ENCODE measurements at places on chromosomes 13 and 19.

GRCh38 chr19:13526552-13526951, 20.3 kb upstream of the CACNA1A start:
- H3K27ac ChIP-seq, result no peak overlapping the region
- DNase-seq, result no peak
- H3K27me3 ChIP-seq, result peaks cover 57% of the 10 kb centered on the region
- no peaks in the 10 kb centered on the region for H3K4me1 ChIP-seq

- H3K4me1 ChIP-seq, result peaks cover 21% of the 10 kb centered on the region
- H3K4me3 ChIP-seq, result no peak overlapping the region
- no peak for DNase-seq
- peaks cover 6% of the 10 kb centered on the region for H3K36me3 ChIP-seq
- H3K27ac ChIP-seq, result no peak overlapping the region
Measured at GRCh38 chr13:97307882-97308624, 85.9 kb downstream of the MBNL2 start.

- no peaks in the 10 kb centered on the region for H3K4me1 ChIP-seq
- H3K4me3 ChIP-seq, result no peak overlapping the region
- DNase-seq, result no peak
- H3K36me3 ChIP-seq, result no peaks in the 10 kb centered on the region
- no peak overlapping the region for H3K27ac ChIP-seq
Measured at GRCh38 chr13:33270895-33271538, 14.5 kb downstream of the STARD13 start.

DNA sequence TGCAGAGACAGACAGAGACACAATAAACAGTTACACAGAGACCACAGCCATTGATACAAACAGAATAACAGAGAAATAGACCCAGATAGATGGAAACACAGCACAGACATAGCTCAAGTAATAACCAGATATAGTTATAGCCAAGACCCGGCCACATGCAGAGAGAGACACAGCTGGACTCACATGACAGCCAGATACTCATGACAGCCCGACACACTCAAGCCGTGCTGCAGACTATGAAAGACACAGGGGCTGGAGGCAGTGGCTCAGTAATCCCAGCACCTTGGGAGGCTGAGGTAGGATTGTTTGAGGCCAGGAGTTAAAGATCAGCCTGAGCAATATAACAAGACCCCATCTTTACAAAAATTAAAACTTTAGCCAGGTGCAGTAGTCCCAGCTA, 1.6 kb upstream of the DENND1C start:
- H3K27me3 ChIP-seq, result no peaks in the 10 kb centered on the region
- H3K27ac ChIP-seq, result peak overlapping the region; percentile 11
- DNase-seq, result no peak
- no peak overlapping the region for H3K4me3 ChIP-seq

- H3K4me1 ChIP-seq, result peaks cover 46% of the 10 kb centered on the region
- H3K27ac ChIP-seq, result peak overlapping the region; percentile 84
- H3K36me3 ChIP-seq, result peaks cover 2% of the 10 kb centered on the region
Measured at GRCh38 chr19:51338563-51339312, 3.2 kb downstream of the VSIG10L start.

- no peak overlapping the region for H3K4me3 ChIP-seq
Measured at GRCh38 chr19:42487798-42488178, 40.5 kb downstream of the CEACAM1 start.

GRCh38 chr19:6766357-6767080, 716 bp downstream of the SH2D3A start:
- no peaks in the 10 kb centered on the region for H3K27me3 ChIP-seq
- no peaks in the 10 kb centered on the region for H3K36me3 ChIP-seq
- peak overlapping the region; percentile 85 for H3K4me3 ChIP-seq
- H3K27ac ChIP-seq, result peak overlapping the region; percentile 87
- no peak for DNase-seq
- H3K4me1 ChIP-seq, result peaks cover 17% of the 10 kb centered on the region

DNA sequence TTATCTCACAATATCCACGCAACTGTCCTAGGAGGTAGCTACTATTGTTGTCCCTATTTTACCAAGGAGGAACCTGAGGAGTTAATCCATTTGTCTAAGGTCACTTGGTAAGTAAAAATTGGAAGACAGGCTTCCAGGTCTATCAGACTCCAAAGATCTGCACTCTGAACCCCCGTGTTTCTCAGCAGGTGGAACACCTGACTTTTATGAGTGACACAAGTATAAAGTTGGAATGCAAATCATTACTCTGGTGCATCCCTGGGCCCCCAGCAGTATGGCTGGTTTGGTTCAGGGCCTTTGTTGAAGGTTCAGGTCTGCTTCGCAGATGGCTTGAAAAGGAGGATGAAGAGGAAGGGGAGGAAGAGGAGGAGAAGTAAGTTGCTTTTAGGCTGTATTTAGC, 46.0 kb downstream of the RGCC start:
- no peaks in the 10 kb centered on the region for H3K27me3 ChIP-seq
- H3K36me3 ChIP-seq, result peaks cover 18% of the 10 kb centered on the region
- DNase-seq, result no peak
- H3K4me1 ChIP-seq, result peaks cover 51% of the 10 kb centered on the region

DNA sequence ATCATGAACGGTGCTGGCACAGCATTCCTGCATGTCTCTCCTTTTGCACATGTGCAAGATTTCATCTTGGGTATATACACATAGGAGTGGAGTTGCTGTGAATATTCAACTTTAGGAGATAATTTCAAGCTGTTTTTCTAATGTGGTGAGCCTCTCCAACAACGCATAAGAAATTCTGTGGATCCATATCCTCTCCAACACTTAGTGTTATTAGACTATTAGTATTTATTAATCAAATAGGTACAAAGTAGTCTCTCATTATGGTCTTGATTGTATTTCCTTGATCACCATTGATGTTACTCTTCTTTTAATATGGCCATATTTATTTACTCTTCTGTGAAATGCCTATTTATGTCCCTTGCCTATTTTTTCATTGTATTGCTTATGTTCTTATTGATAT, 114.5 kb downstream of the URI1 start:
- no peak overlapping the region for H3K4me3 ChIP-seq
- peaks cover 5% of the 10 kb centered on the region for H3K27me3 ChIP-seq
- no peaks in the 10 kb centered on the region for H3K36me3 ChIP-seq
- H3K27ac ChIP-seq, result no peak overlapping the region
- no peaks in the 10 kb centered on the region for H3K4me1 ChIP-seq
- no peak for DNase-seq

DNA sequence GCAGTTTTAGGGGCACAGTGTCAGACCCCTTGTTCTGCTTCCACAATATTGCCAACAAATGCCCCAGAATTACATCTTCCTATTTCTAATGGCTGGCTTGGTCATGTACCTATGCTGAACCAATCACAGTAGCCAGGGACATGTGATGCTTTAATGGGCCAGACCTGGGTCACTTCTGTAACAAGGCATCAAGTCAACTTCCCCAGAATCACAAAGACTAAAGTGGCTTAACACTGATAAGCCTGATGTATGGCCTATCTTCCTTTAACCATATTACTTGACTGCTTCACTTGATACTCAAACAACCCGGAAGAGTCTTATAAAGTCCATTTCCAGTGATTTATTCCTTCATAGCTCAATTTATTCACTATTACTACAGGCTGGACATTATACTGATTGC, 19.6 kb downstream of the LNX2 start:
- no peaks in the 10 kb centered on the region for H3K27me3 ChIP-seq
- no peak overlapping the region for H3K4me3 ChIP-seq
- no peak for DNase-seq
- H3K27ac ChIP-seq, result no peak overlapping the region
- H3K36me3 ChIP-seq, result peaks cover 3% of the 10 kb centered on the region
- H3K4me1 ChIP-seq, result peaks cover 12% of the 10 kb centered on the region

DNA sequence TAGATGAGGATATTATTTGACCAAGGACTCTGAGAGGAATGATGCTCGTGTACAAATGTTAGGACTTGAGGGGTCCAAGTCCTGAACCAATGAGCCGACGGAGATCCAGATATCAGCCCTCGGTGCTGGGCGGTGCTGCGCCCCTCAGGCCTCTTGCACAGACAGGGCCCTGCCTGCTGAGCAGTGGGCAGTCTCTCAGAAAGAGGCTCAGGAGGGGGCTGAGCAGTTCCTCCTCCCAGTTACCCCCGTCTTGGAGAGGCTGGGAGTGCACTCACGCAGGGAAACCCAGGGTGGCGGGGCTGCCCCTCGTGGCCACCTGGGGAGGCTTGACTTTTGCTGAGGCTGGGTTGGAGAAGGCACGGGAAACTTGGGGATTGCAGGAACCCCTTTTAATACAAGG, 18.4 kb downstream of the TEX29 start:
- H3K4me1 ChIP-seq, result peaks cover 5% of the 10 kb centered on the region
- no peak overlapping the region for H3K4me3 ChIP-seq
- no peak overlapping the region for H3K27ac ChIP-seq
- no peaks in the 10 kb centered on the region for H3K27me3 ChIP-seq

GRCh38 chr13:26498656-26499601, 58.6 kb upstream of the WASF3 start:
- H3K4me1 ChIP-seq, result peaks cover 4% of the 10 kb centered on the region
- H3K27me3 ChIP-seq, result peaks cover 18% of the 10 kb centered on the region
- H3K36me3 ChIP-seq, result no peaks in the 10 kb centered on the region

DNA sequence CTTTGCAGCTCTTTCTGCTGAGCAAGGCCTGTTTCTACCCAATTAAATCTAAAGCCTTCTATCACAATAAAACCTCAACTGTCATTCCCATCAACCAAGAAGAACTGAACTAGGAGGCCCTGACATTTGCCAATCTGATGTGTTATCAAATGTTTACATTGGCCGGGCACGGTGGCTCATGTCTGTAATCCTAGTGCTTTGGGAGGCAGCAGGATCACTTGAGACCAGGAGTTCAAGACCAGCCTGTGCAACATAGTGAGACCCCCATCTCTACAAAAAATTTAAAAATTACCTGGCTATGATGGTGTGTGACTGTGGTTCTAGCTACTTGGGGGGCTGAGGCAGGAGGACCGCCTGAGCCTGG, 2.8 kb upstream of the FBXO17 start:
- H3K4me1 ChIP-seq, result peaks cover 10% of the 10 kb centered on the region
- no peak for DNase-seq
- no peak overlapping the region for H3K4me3 ChIP-seq
- H3K36me3 ChIP-seq, result peaks cover 5% of the 10 kb centered on the region

- peaks cover 53% of the 10 kb centered on the region for H3K4me1 ChIP-seq
- H3K36me3 ChIP-seq, result peaks cover 3% of the 10 kb centered on the region
- no peak for DNase-seq
- H3K4me3 ChIP-seq, result peak overlapping the region; percentile 56
- H3K27me3 ChIP-seq, result no peaks in the 10 kb centered on the region
Measured at GRCh38 chr13:46595885-46596275, 42.9 kb downstream of the LRCH1 start.

GRCh38 chr19:38017401-38018151, 110.6 kb downstream of the SIPA1L3 start:
- no peak for DNase-seq
- no peak overlapping the region for H3K4me3 ChIP-seq
- H3K27me3 ChIP-seq, result no peaks in the 10 kb centered on the region
- H3K36me3 ChIP-seq, result peaks cover 51% of the 10 kb centered on the region
- H3K27ac ChIP-seq, result peak overlapping the region; percentile 42
- H3K4me1 ChIP-seq, result peaks cover 87% of the 10 kb centered on the region

GRCh38 chr19:17114414-17114831, 38.8 kb downstream of the MYO9B start:
- H3K27ac ChIP-seq, result peak overlapping the region; percentile 75
- H3K4me1 ChIP-seq, result peaks cover 82% of the 10 kb centered on the region
- H3K4me3 ChIP-seq, result no peak overlapping the region
- no peak for DNase-seq

- no peaks in the 10 kb centered on the region for H3K27me3 ChIP-seq
- H3K4me3 ChIP-seq, result no peak overlapping the region
- no peak for DNase-seq
Measured at GRCh38 chr13:72864142-72865011, 82.4 kb downstream of the PIBF1 start.

GRCh38 chr19:39641773-39642172, 13.9 kb upstream of the LGALS16 start:
- no peaks in the 10 kb centered on the region for H3K4me1 ChIP-seq
- no peak overlapping the region for H3K4me3 ChIP-seq
- DNase-seq, result no peak
- H3K27ac ChIP-seq, result no peak overlapping the region
- H3K36me3 ChIP-seq, result no peaks in the 10 kb centered on the region

- H3K27ac ChIP-seq, result no peak overlapping the region
- no peaks in the 10 kb centered on the region for H3K4me1 ChIP-seq
- no peaks in the 10 kb centered on the region for H3K36me3 ChIP-seq
- H3K27me3 ChIP-seq, result no peaks in the 10 kb centered on the region
- DNase-seq, result no peak
Measured at GRCh38 chr13:76644906-76645305, 241.3 kb downstream of the KCTD12 start.

DNA sequence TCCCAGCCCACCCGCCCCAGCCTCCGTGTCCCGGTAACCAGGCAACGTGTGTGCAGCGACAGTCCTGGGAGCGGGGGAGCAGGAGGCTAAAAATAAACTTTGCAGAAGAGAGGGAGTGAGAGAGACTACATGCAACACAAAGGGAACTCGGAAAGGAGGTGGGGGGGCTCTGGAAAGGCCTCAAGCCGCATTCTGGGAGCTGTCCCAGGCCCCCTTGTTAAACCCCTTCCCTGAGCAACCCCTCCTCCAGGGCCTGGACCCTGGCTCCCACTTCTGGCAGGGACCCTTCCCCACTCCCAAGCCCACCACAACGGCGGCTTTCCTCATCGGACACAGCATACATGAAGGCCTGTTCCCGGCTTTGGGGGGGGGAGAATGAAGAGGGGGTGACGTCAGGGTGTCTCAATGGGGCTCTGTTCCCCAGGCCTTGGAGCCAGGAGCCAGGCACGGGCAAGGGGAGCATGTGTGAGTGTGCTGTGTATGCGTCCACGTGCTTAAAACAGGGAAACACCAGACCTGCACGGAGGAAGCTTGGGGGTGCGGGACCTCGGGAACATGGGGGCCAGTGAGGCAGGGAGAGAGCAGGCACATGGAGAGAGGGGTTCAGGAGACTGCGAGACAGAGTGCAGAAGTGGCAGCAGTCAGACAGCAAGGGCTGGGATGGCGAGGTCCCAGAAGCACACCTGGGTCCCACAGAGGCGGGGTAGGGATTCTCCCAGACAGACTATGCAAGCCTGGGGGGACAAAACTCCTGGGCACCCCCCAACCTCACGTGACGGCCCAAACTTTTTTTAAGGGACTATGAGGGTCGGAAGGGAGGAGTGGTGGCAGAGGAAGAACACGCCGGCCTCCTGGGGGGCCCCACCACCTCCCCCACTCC, 2.3 kb downstream of the ERF start:
- no peaks in the 10 kb centered on the region for H3K27me3 ChIP-seq
- peak overlapping the region; percentile 95 for H3K27ac ChIP-seq
- H3K36me3 ChIP-seq, result peaks cover 21% of the 10 kb centered on the region
- H3K4me1 ChIP-seq, result peaks cover 54% of the 10 kb centered on the region
- H3K4me3 ChIP-seq, result peak overlapping the region; percentile 97
- no peak for DNase-seq

GRCh38 chr13:91526543-91527033, 128.2 kb downstream of the GPC5 start:
- no peak for DNase-seq
- H3K27me3 ChIP-seq, result no peaks in the 10 kb centered on the region
- H3K36me3 ChIP-seq, result no peaks in the 10 kb centered on the region
- no peak overlapping the region for H3K4me3 ChIP-seq
- no peak overlapping the region for H3K27ac ChIP-seq
- H3K4me1 ChIP-seq, result no peaks in the 10 kb centered on the region

GRCh38 chr13:29758531-29759114, 91.8 kb downstream of the UBL3 start:
- H3K27ac ChIP-seq, result peak overlapping the region; percentile 82
- peaks cover 20% of the 10 kb centered on the region for H3K4me1 ChIP-seq
- peak overlapping the region; percentile 3 for H3K4me3 ChIP-seq

Measured in stimulated activated naive B cell treated with anti-CD40 and anti-IgM and Interleukin-4, amounts not matched to agents 10 μg/mL and 1 μg/mL and 100 μg/mL, for 72 hours (primary cell).